ENCODE measurements at places on chromosomes 4 and X.

DNA sequence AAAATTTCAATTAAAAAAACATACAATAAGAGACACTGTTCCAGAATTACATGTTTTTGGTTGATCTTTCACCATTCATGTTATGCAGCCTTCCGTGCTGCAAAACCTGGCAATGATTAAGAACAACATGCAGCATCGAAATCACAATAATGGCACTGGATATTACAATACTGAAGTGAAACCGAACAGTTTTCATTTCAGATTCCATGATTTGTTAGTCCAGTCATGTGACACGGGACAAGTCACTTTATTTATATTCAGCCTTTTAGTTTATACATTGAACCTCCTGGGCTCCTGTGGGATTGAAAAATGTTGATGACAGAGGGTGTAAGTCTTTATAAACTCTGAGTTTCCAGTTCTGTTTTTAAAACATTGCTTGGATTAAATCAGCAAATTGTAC lies 142.5 kb upstream of the TTC29 start:
- H3K4me3 ChIP-seq = no peak overlapping the region
- H3K4me1 ChIP-seq = no peaks in the 10 kb centered on the region
- no peaks in the 10 kb centered on the region for H3K27me3 ChIP-seq

DNA sequence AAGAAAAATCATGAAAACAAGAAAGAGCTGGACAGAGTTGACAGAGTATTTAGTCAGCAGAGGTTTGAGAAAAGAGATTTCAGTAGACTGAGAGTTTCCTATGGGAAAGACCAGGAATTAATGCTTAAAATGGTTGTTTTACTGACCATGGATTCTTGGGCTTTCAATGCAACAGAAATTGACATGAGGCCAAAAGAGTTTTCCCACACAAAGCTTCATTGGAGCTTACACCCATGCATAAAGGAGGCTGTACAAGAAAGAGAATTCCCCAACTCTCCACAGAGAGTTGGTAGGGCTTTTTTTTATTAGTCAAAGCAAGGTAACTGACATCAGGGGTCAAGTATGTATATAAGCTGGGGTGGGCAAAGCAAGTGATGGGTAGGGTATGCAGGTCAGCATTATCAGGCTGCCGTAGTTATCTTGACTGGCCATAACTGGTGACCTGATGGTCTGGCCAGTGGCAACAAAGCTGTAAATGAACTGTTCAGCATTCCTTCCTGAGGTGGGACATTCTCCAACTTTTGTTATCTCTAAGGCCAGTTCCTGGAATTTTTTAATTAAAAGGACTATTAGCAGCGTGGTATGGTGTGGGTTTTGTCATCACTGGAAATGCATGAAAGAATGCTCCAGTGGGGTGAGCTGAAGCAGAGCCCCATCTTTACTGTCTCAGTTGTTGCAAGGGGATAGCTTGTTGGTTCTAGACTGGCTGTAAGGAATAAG lies 117.0 kb downstream of the ADAM29 start:
- no peaks in the 10 kb centered on the region for H3K36me3 ChIP-seq
- H3K27ac ChIP-seq = no peak overlapping the region
- no peak for DNase-seq
- no peak overlapping the region for H3K4me3 ChIP-seq
- no peaks in the 10 kb centered on the region for H3K27me3 ChIP-seq

DNA sequence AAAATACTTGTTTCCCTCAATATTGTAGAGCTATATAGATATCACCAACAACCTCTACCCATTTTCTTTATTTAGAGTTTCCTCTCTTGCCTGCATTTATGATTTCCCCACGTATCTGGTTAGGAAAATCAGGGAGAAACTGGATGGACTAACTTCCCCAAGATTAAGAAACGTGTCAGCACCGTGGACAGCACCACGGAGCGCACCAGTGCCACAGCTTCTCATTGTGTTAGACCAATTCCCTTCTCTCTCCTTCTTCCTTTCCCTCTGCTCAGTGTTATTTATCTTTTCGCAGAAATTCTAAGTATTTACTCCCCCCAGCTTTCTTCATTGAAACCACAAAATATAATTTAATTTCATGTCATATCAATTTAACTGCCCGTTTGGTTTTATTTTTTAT lies 568.6 kb upstream of the BOD1L1 start:
- no peaks in the 10 kb centered on the region for H3K27me3 ChIP-seq
- DNase-seq = peak; percentile 64
- no peaks in the 10 kb centered on the region for H3K4me1 ChIP-seq
- H3K36me3 ChIP-seq = no peaks in the 10 kb centered on the region

- H3K27ac ChIP-seq = no peak overlapping the region
- H3K4me3 ChIP-seq = no peak overlapping the region
- H3K36me3 ChIP-seq = no peaks in the 10 kb centered on the region
- no peaks in the 10 kb centered on the region for H3K4me1 ChIP-seq
Measured at GRCh38 chrX:53084863-53085262, 2.7 kb downstream of the TSPYL2 start.

- H3K36me3 ChIP-seq = no peaks in the 10 kb centered on the region
- no peaks in the 10 kb centered on the region for H3K4me1 ChIP-seq
- DNase-seq = no peak
Measured at GRCh38 chr4:16884673-16885460, 13.6 kb downstream of the LDB2 start.
